ENCODE measurements at places on chromosomes 7 and 10.

- DNase-seq = no peak
Observed at GRCh38 chr7:111098926-111099250, 8.0 kb downstream of the LRRN3 start.

GRCh38 chr7:96284835-96285234 is 37.1 kb downstream of the SLC25A13 start:
- DNase-seq = no peak

DNA sequence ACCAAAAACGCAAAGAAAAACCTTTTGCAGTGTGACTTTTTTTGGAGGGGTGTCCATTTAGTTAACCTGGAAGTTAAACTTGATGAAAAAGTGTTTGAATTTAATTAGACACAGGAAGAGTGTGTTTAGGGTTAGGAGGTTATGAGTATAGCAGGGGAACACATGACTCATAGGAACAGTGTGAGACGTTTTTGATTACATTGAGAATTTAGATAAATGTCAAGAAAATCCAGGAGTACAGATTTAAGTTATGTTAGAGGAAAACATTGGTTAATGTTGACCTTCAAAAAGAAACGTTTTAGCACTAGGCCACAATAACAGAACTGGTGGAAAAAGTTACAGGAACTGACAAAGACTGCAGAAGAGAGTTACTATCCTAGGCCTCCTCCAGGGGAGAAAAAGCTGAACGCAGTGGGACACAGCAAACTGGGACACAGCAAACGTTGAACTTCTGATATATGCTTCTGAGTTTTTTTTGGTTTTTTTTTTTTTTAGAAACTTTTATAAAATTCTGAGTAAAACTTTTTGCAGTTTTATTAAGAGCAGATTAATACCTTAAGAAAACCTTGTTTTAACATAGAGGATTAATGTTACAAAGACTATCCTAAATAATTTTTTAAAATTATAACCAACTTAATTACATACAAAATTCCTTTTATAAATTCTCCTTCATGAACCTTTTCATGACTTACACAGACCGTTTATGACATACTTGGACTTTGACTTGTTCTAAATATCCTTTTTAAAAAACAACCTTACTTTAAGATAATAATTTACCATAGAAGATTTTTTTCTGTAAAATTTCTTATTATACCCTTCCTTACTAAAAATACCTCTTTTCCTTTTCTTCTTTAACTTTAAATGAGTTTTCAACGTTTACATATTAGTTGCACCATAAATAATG is 22.2 kb downstream of the LANCL2 start:
- DNase-seq = no peak

- DNase-seq = peak; percentile 38
Observed at GRCh38 chr7:113087071-113087998, 708 bp upstream of the GPR85 start.

GRCh38 chr7:44313016-44313415 is 12.4 kb downstream of the CAMK2B start:
- no peak for DNase-seq

DNA sequence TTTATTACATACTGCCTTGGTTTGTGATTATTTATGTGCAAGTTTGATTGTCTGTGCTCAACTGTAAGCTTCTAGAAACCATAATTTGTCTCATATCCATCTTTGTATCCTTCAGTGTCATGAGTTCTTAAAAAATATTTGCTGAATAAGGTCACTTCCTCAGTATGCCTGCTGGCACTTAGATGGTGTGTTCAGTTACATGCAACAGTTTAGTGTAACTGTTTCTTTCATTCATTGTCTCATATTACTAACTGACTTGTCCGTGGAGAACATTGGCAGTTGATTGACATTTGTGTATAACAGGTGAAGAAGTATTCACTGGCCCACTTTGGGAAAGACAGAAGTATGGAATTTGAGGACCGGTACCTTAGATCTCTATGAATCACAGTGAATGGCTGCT is 236.9 kb downstream of the PRKG1 start:
- DNase-seq = peak; percentile 27

- DNase-seq = no peak
Observed at GRCh38 chr7:4470246-4470645, 211.8 kb upstream of the FOXK1 start.

DNA sequence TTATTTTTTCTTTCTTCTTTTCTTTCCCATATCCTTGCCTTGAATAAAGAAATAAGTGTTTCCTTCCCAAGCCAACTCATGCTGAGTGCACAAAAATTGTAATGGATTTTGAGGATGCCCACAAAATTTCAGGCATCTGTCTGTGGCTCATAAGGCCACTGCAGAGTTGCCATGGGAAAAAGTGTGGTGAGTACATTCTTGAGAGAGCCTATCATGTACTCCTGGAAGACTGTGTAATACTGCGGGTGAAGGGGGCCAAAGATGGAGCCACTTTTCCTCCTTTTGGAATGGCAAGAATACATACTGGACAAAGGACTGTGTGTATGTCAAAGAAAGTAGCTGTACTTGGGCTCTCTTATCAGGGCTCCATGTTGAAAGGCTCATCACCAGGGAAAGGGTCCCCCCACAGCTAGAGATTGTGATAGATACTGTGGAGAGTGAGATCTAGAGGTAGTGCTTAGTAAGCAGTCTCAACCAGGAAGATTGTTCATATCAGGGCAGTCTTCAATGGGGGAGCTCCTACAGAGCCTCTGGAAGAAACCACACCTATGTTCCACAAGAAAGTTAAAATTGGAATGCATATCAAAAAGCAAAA is 341.6 kb upstream of the KCND2 start:
- no peak for DNase-seq

DNA sequence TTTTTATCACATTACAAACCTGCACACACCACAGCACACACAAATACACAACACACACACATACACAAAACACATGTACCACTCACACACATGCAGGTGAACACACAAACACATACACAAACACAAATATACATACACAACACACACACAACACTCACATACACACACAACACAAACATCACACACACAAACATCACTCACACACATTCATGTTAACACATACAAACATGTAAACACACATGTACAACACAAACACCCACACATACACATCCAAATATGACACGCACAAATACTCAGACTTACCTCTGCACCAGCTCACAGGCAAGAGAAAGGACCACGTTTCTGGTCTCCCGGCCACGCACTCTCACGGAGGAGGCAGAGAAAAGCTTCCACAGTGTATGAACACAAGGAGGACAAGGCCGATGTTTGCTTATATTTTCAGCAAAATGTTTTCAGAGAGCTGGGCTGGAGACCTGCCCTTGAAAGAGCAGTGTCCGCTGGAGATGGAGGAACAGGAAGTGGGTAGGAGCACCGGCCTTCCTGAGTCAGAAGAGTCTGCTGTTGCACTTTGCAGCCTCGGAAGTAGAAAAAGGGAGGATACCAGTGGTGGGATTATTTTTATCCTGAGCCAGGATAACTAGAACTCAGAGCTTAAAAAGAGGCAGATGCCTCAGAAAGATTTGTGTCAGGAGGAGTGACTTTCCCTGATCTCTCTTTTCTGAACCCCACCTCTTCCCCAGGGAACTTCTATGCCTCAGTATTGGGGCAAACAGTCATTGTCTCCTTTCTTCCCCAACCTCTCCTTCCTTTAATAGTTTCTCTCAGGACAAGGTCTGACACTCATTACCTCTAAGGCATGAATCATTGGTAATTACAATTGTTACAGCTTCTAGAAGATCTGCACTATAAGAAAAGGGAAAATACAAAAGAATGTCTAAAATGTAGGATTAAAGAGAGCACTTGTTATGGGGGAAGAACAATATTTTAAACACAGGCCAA is at the start of gene GIMAP6:
GIMAP6 (minus strand) TSS at position 520 of the 999 bp plus-strand sequence. CDS start 2,243 bp downstream, outside the sequence.
- DNase-seq = no peak

- DNase-seq = no peak
Observed at GRCh38 chr7:104174798-104175197, 33.0 kb downstream of the ORC5 start.

DNA sequence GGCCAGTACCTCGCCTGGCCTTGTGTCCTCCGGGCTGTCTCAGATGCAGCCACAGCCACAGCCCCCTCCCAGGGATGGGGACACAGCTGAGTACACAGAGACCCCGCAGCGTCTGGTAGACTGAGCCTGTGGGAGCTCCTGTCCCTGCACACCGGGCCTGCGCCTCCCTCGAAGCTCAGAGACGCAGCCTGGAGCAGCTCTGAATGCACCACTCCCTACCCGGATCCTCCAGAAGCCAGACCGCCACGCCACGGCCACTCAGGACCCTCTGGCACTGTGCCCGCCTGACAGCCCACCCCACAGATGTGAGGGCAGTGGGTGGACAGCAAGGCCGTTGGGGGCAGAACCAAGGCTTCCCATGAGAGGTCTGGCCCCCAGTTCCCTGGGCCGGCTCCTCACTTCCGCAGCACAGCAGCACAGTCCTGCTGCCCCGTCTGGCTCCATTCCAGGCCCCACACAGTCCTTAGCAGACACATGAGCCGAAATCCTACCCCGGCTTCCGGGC is 40.8 kb downstream of the PAPOLB start:
- DNase-seq = no peak

- no peak for DNase-seq
Observed at GRCh38 chr7:80181411-80181810, 46.8 kb downstream of the GNAI1 start.

GRCh38 chr7:122951006-122951405 is 44.5 kb downstream of the TAS2R16 start:
- DNase-seq = no peak

DNA sequence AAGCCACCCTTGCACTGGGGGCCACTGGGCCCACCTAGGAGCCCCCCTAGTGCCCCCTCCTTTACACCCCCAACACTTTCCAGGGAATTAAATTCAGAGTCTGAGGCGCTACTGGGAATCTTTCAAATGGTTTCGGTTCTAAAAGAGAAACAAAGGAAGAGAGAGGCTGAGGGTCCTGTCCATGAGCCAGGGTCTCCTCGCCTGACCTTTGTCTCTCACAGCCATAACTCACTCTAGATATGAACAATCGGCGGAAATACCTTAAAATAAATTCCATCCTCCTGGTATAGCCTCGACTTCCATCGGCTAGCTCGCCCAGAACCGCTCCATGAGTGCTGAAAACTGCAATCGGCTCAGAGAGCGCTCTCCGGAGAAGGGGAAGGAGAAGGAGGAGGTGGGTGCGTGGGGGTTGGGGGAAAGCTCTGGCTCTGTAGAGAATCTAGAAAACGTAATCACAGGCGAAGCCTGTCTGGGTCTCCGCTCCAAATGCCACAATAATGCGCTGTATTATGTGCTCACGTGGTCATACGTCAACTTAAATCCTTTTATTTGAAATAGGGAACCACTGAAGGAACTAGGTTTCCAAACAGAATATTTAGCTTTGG is 12.6 kb downstream of the HOXA4 start:
- no peak for DNase-seq

DNA sequence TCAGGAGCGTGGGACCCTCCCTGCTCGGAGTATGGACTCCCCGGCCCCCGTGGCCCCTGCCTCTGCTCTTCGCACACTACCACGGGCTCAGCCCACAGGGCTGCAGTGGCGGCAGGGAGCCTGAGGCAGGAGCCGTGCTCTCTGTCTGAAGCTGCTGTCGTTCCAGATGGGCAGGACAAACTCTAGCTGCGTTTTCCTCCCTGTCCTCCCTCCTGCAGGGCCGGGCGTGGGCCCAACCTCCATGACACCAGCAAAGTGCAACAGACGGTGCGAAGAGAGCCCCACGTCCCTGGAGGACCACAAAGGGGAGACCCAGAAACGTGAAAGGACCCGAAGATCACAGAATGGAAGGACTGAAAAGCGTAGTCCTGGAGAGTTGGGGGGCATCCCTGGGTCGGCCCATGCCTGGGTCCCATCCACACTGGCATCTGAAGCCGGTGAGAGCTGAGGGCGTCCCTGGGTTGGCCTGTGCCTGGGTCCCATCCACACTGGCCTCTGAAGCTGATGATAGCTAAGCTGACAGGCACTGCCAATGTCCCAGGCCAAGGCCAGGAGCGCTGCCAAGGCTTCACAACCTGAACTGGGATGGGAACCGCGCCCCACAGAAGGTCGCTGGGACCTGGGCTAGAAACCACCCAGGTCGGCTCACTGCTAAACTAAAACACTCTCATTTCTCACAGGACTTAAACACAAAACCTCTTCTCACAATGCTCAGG is 267.0 kb downstream of the MAD1L1 start:
- no peak for DNase-seq

DNA sequence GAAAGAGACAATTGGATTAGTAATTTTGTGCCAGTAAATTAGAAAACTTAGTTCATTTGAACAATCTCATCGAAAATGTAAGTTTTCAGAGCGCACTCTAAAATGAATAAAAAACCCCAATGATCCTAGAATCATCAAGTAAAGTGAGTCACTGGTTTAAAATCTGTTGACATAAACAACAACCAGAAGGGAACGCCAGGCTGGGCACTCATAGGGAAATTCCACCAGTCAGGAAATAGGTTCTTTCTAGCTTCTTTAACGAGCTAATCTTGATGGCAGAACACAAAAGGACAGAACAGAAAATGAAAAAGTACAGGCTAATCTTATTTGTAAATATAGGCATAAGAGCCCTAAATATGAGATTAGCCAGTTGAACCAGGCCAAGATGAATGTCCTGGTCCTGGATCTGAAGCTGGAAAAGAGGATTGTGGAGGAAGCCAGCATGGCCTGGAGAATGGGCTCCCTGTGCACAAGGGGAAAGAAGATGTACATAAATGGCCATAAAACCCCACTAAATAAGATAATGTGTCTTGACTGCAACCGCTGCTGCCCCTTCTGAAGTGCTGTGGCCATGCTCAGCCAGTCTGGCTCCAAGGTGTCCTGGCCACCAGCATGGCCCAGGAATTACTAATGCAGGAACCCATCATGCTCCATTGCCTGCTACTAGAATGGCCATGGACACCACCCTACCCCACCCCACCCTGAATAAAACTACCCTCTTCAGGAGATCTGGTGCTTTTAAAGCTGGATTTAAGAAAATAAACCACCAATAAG is 114.0 kb downstream of the WDFY4 start:
- DNase-seq = no peak

Data from NCI-H226 (cell line).